Suppressor macrophage treated with lipopolysaccharide for 1 hour (primary cell): ENCODE measurements at places on chromosomes 5 and 9.

GRCh38 chr5:135356522-135357318 is 42.3 kb downstream of the MACROH2A1 start:
- DNase-seq = no peak

GRCh38 chr5:58938563-58939424 is 355.9 kb downstream of the RAB3C start:
- no peak for DNase-seq

- no peak for DNase-seq
Measured at GRCh38 chr9:134709512-134710270, 68.1 kb downstream of the COL5A1 start.

- no peak for DNase-seq
Measured at GRCh38 chr5:1709171-1709803, 90.3 kb downstream of the MRPL36 start.
